ENCODE measurements at places on chromosomes 7 and 10.

GRCh38 chr10:73865459-73866442 is 8.6 kb downstream of the CAMK2G start:
- DNase-seq = no peak

GRCh38 chr7:27941522-27941921 is 201.6 kb downstream of the TAX1BP1 start:
- no peak for DNase-seq

GRCh38 chr10:123275136-123275564 is 120.9 kb downstream of the BUB3 start:
- no peak for DNase-seq

GRCh38 chr7:15682111-15682510 is 4.4 kb downstream of the MEOX2 start:
- no peak for DNase-seq

DNA sequence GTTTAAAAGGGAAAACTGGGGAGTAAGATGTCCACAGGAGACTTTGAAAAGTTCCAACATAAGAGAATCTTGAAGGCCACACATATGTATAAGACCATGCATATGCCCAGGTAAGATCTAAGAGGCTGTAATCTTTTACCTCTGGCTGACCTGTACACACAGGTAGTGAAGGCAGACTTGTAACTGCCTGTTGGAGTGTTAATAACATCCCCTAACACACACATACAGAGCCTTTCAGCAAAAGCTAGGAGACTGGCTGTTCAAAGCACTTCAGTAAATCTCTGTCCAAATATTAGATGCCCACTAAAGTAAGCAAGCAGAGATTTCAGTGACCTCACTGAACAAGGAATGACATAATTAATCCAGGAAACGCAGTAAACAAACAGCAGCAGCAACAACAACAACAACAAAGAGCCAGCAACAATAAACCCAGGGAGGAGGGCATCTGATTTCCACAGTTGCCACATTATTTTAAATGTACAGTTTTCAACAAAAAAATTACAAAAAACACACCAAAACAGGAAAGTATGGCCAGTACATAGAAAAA is 15.0 kb downstream of the CYP51A1 start:
- no peak for DNase-seq

DNA sequence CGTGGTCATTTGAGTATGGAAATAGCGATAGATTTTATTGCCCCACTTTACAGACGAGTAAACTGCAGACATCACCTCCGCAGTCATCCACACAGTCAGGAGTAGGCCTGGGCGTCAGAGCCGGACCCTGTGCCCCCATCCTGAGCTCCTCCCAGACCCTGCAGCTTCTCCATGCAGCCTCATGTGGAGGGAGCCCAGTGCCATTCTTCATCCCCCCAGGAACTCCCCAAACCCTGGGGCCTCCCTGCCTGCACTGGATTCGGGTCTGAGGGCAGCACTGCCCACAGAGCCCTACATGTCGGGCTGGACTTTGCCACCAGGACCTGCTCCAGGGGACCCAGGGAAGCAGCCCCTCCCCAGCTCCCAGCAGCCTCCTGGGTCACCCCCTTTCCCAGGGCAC is 100.8 kb downstream of the MKI67 start:
- DNase-seq = no peak

- DNase-seq = no peak
Observed at GRCh38 chr7:145394126-145394525, 558.3 kb upstream of the TPK1 start.

- no peak for DNase-seq
Observed at GRCh38 chr10:119377451-119377957, 165.0 kb downstream of the RGS10 start.

- DNase-seq = no peak
Observed at GRCh38 chr7:157335236-157335635, 1.6 kb upstream of the DNAJB6 start.

GRCh38 chr7:75624134-75624832 is 114.5 kb downstream of the HIP1 start:
- no peak for DNase-seq

- no peak for DNase-seq
Observed at GRCh38 chr7:9028012-9028411, 594.6 kb downstream of the NXPH1 start.

Data from stimulated activated CD8-positive, alpha-beta memory T cell treated with anti-CD3 and anti-CD28 coated beads, Interleukin-15, amount 100 ng/mL, for 4 hours (primary cell).